T-helper 2 cell (primary cell): ENCODE measurements at places on chromosomes 5 and 9.

- no peak for DNase-seq
Observed at GRCh38 chr9:91182429-91183225, 179.1 kb downstream of the AUH start.

GRCh38 chr9:124617477-124618141 is 110.4 kb upstream of the NR5A1 start:
- peak; percentile 15 for DNase-seq

- no peak for DNase-seq
Observed at GRCh38 chr5:59034498-59035186, 451.8 kb downstream of the RAB3C start.

GRCh38 chr9:113311961-113312360 is 8.8 kb upstream of the RNF183 start:
- DNase-seq: no peak

GRCh38 chr5:151079838-151080612 is 809 bp downstream of the TNIP1 start:
- no peak for DNase-seq

DNA sequence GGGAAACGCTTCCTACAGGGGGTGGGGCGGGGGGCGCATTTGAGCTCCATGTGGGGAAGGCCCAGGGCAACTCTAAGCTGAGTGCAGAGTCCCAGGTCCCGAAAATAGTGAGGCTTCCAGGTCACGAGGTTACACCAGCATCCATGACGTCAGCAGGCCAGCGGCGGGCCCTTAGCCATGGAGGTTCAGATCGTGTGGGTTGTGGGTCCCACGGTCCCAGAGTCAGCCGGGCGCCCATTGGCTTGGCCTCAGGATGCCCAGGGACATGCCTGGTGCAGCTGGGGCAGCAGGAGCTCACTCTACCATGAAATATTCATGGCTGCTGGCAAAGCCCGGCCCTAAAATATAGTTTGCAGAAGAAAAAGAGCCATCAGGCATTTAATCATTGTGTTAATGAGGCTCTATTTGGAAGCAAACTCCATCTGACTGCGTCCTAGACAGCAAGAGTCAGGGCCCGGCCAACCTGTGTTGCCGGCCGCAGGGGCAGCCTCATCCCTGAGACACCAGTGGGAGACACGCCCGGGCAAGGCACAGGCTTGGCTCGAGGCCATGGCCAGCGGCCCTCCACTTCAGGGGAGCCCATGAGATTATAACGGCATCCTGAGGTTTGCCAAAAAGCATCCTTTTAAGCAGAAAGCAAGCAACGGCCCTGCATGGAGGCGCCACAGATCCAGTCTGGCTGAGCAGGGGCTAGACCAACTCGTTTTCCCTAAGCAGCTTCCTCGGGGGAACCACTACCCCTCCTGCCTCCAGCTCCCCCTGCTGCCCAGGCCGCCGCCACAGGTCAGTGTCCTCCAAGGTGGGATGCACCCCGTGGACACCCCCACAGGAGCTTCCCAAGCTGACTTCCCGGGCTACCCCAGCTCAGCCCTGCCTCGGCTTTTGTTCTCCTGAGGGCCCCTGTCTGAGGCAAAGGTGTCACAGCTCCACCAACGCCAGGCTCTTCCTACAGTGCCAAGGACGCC is 108.9 kb upstream of the PPP1R26 start:
- DNase-seq: no peak

DNA sequence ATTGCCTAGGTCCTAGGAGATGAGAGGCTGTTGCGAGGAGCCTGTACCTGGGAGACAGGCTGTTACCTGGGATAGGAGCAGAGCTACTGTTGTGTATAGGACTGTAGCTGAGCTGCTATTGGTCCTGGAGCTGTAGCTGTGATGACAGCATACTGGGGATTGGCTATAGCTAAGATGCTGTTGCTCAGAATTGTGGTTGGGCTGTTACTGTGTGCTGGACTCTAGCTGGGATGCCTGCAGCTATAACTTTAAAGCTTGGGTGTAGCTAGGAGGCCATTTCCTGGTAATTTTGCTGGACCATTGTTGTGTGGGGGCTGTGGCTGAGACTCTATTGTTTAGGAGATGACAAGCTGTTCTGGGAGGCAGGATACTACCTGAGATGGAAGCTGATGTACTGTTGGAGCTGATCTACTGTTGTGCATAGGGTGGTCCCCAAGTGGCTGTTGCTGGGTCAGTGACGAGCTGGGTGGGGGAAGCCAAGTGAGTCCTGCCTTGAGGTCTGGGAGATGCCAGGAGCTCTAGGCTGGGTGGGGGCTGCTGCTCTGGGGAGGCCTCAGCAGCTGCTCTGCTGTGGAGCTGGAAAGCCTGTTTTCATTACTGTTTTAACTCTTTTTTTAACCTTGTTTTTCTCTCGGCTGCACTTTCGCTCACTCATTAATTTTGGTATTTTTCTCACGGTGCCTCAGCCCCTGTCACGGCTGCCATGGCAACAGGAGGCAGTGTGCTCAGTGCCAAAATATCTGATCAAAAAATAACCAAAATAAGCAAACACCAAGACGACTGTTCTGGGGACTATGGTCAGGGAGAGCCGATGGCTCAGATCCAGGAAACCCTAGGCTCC is 3.0 kb upstream of the PCDH1 start:
- DNase-seq: no peak

- DNase-seq: no peak
Observed at GRCh38 chr5:113373426-113373825, 61.4 kb downstream of the TSSK1B start.

DNA sequence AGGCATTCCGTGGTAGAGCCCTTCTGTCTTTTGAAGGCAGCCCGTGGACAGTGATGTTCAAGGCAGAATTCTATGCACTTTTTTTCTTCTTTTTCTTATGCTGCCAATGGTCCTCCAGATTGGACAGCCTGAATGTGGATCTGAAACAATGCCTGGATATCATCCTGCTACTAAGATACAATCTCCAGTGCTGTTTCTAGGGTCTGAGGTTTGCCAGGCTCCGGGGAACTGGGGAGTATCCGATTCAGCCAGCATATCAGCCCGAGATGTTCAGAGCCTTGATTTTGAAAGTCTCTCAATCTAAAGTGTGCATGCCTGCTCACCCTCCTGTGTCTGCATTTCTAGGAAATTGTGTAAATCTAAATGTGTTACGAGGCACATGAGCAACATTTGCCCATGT is 103.8 kb upstream of the WWC1 start:
- no peak for DNase-seq

- peak; percentile 74 for DNase-seq
Observed at GRCh38 chr9:136631038-136632000, 31.4 kb upstream of the EGFL7 start.

DNA sequence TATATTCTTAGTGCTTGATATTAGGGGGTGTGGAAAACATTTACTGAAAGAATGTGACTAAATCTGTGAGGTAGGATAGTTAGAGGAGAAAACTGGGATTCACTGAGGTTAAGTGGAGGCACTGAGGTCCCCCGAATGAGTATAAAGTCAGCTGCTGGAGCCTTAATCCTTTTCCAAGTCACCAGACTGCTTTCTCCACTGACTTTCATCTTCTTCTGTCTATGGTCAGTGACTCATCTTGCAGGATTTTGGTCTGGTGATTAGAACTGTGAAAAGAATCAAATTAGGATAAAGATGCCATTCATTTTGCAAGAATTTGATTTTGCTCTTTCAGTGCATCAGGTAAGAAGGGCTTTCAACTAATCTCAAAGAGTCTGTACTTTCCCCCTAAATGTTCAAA is 89.3 kb upstream of the ALDH1A1 start:
- no peak for DNase-seq

GRCh38 chr5:137113161-137113560 is 386.0 kb downstream of the SPOCK1 start:
- no peak for DNase-seq

GRCh38 chr9:89439571-89439970 is 58.3 kb downstream of the SEMA4D start:
- no peak for DNase-seq

GRCh38 chr9:91690540-91691249 is 259.3 kb downstream of the ROR2 start:
- no peak for DNase-seq

DNA sequence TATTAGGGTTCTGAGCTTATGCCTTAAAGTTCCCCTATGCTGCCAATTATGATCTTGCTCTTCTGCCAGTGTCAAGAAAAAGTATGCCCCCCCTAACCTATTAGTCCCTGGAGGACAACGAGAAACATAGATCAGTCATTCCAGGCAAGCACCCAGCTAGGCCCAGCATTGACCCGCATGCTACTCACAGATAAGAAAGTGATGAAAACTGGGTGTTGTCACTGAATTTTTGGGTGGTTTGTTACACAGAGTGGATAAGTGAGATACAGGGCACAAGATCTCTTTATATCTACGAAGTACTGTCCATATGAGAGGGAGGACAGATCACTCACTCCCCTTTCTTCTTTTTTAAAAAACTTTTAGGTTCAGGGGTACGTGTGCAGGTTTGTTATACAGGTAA is 6.4 kb upstream of the TEX48 start:
- no peak for DNase-seq

DNA sequence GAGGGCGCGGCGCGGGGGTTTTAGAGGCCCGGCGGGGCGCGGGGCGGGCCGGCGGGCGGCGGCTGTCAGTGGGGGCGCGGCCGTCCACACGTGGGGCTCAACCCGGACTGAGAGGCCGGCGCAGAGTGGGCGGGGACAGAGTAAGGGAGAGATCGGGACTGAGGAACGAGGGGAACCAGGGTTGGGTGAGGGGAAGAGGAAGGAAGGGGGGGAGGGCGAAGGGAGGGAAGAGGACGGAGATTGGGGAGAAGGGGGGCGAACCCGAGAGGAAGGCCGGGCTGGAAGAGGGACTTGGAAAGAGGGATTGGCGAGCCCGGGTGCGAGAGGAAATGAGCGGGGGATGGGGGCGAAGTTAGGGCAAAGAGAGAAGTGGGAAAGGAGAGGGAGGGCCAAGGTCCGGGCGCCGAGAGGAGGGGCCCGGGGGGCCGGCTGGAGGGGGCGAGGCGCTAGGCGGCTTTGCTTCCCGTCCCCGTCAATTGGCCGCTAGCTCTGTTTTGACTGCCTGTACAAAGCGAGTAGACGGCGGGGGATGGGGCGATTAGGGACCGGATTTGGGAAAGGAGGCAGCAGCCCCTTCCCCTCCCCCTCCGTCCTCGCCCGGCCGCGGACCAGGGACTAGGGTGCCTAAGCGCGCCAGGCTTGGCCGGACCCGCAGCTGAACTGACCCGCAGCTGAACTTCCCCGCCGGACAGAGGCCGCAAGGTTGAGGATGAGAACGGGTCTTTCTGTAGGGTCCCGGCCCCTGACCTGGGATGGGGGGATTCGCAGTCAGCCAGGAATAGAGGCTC is 399 bp upstream of the FBN2 start:
- no peak for DNase-seq

DNA sequence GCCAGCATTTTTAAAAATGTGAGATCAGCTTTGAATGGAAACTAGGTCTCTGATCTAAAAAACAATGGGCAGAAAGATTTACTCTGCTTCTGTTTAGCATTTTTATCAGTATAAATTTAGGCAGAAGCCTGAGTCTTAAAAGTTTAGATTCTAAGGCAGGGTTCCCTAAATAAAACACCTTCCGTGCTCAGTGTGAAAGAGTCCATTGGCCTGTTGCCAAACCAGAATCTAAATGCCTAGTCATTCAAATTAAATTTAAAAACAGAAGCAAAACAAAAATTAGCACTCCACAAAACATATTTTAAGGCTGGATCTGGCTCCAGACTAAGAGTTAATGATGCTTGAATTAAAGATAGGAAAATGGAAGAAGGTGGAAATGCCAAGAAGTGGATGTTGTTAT is 4.5 kb downstream of the TYRP1 start:
- no peak for DNase-seq

DNA sequence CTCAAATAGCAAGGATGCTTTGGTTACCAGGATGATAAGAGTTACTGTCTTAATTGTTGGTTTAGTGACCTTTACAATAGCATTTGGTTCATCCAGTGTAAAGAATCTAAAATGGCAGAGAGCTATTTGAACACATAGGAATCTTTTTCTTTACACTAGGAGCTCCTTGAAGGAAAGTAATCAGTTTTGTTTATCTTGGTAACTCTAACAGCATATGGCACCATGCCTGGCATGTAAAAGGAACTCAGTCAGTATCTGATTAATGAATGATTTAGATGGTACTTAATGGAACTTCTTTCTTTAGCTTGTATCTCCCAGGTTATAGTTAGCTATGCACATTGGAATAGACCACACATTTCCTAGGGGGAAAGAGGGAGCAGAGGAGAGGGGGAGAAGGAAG is 9.9 kb downstream of the PSMD5 start:
- no peak for DNase-seq
